ENCODE measurements at places on chromosomes 7 and 10.
A peak's percentile ranks its signal among the peaks of the same experiment; 100 is the strongest.

DNA sequence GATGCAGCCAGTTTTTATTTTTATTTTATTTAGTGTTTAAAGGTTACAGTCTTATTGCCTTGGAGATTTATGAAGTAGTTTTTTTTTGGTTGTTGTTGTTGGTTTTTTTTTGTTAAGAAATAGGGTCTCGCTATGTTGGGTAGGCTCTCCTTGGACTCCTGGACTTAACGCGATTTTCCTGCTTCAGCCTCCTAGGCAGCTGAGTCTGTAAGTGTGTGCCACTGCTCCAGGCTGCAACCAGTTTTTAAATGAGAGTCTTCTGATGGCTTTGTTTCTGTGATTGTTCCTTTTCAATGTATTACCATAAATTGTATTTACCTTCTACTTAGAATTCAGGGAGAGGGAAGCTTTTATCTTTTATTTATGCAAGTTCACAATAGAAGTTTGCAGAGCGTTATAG, 62.8 kb downstream of the BICC1 start:
- DNase-seq, result no peak

DNA sequence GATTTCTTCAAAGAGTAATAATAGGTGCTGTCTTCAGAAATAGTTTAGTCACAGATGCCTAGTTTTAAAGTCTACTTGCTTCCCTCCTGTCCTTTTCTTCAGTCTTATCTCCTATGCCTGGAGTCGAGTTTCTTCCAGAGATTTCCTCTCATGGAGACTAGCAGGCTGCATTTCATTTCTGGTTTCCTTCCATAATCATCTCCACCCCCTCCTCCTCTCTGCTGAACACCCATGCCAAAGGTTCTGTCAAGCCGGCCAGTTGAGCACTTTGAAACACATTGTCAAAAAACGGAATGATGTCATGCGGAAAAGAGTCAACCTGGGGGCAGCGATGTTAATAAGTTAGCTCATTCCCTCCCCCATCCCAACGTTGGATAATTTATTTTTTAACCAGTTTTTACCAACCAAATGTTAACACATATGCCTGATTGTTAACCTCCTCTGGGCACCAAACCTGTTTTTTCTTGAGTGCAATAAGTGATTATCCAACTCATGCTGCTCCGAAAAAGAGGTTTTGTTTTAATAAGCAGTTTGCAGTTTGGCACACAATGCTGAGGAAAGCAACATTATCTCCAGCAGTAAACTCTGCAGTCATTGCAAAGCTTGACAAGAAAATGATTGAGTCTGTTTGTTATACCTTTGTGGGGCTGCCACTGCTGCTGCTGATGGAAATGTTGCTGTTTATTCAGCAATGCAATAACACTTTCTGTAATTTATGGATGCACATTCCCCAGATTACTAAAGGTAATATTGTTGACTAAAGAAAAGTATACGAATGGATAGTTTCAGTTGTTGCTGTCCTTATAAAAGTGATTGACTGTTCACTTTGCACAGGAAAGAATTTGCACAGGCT, 161.6 kb downstream of the LRMDA start:
- DNase-seq, result no peak

DNA sequence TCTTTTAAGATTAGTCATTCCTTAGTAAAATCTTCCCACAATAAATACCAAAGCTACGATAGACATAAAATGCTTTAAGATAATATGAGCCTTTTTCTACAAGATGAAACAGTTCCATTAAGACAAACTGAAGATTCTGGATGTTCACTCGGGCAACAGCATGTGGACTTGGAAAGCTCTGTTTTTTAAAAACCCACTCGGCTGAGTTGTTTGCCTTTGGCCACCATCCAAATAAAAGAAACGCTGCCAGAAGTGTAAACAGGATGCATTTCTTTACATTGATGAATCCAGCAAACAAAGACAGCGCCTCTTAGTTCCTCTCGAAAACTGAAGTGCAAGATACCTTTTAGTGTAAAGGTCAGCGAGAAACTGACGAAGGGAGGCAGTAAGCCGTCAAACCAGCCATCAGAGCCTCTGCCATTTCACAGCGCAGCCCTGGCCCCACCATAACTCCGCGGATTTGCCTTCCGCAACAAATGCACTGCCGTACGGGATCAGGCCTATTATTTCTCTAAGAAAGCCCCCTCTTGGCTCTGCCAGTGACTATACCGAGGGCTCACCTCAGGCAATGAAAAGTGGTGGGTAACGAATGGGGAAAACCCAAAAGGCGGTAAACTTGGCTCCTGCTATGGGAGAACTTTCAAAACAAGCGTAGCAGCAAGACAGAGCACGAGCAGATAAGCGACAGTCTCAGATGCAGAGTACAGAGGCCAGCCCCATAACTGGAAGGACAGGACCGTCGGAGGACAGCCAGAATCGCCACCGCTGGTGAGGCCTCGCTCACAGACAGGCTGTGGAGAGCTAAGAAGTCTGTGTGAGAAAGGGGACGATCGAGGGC, 41.4 kb downstream of the GNA12 start:
- peak; percentile 71 for DNase-seq

DNA sequence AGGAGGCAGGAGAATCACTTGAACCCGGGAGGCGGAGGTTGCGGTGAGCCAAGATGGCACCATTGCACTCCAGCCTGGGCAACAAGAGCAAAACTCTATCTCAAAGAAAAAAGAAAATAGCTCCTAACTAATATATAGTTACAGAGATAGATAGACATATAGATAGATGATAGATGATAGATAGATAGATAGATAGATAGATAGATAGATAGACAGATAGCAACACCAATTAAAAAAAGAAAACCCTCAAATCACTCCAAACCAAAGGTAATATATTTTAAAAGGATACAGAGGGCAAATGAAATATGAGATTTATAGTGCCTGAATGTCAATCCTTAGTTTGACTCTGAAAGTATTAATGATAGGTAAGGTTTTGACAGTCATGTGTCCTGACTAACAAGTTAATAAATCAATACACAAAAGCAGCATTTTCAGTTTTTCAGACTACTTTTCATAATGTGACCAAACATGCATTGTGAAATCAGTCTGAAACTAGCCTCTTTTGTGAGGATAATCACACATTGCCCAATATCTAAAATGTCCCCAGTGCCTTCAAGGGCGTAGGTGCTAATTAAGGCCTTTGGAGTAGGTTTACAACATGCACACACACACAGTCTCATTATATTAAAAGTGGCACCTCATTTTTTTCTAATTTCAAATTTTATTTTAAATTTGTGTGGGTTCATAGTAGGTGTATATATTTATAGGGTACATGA, 61.2 kb downstream of the BPGM start:
- DNase-seq, result no peak

DNA sequence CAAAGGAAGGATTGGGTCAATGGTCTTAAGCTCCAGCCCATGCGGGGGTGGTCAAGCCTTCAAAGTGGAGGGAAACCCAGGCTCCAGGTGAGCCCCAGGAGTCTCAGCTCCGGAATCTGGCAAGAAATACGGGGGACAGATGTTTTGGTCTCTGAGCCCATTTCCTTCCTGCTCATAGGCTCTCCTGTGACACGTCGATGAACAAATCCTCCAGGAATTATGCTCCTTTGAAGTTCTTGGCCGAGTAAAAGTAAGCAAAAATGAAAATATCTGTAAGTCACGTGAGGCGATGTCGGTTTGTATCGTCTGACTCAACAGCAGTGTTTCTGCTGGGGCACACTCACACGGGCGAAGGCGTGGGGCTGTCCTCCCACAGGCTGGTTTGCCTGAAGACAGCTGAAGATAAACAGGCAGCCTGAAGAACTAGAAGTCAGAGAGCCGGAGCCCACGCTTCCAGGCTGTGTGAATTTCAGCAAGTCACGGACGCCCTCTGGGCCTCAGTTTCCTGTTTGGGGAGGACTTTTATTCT, 52.6 kb upstream of the SMNDC1 start:
- no peak for DNase-seq

DNA sequence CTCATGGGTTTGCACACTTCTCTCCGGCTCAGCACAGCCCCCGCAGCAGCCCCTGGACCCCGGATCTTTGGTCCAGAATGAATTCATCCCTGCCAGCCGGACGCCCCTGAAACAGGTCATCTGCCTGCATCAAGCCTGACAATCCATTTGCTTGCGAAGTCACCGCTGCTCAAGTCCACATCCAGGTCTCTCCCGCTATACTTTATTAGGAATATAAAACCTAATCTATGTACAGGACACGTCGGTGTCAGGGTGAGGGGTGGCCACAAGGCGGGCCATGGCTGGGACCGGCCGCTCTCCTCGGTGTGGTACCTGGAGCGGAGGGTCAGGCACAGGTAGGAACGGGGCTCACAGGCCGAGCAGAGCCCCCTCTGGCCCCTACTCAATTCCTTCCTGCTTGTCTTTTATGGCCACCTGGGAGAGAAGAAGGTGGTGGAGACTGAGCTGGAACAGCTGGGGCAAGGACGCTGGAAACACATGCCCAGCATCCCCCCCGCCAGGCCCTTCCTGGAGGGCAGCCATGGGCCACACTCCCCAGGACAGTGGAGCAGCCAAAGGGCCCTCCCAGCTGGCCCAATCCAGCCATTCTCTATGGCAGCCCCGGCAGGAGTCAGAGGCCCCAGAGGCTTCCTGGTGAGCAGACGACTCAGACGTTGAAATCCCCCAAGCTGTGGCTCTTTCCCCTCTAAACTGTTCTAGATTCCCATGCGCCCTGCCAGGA, 5.3 kb downstream of the POLR2J start:
- no peak for DNase-seq

GRCh38 chr10:25704622-25705021, 229.4 kb upstream of the MYO3A start:
- no peak for DNase-seq

DNA sequence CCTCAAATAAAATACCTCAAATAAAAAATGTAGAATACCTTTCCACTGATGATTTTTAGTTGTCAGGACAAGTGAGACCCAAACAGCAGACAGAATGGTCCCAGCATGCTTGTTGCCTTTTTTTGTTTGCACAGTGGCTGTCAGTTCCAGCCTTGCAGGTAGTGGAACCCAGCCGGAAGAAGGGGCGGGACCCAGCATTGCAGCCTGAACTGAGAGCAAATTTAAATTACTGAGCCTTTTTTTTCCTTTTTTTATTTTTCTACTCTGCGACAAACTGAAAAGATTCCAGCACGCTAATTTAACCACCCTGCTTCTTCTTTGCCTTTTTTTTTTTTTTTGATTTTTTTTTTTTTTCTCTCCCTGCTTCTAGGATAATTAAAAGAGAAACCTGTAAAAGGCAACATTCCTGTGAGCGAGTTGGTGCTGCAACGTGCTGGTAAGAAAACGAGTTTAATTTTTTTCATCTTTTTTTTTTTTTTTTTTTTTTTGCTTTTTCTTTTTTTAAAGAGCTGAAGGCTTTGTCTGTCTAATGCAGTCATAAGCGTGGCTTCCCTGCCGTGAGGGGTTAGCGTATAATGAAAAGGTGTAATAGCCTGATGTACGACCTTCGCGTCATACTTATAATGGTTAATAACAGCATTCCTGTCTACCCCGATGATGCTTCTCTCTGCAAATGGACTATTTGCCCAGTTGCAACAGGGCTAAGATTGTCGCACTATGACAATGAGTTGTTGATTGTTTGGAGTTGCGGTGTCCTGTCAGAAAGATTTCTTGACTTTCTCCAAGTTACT, 555.3 kb upstream of the CELF2 start:
- DNase-seq, result no peak

GRCh38 chr10:110209926-110210673, 2.7 kb downstream of the MXI1 start:
- DNase-seq, result peak; percentile 89

DNA sequence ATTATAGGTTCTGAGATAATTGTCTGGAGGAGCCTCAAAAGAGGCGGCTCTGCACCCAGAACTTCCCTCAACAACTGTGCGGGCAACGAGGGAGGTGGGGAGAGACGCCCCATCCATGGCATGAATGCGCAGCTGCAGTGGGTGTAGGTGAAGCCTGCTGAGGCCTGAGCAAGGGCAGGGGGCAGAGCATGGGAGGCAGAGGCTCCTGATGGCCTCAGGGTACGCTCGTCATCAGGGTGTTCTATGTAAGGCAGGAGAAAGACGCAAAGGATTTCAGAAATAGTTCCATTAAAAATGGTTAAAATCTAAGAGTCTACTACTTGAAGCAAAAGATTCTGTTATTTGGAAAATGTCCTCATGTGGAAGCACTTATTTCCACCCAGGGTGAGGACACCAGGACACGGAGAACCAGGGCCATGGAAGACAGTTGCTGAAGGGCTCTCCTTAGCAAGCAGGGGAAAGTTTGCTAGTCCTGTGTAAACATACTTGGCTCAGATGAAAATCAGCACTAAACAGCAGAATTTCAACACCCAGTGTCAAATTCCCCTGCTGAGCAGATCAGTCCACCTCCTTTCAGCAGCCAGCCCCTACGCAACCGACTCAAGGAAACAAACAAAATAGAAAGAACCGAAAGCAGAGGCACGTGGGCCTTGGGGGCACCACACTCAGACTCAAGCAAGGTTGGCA, 18.9 kb downstream of the INSIG1 start:
- DNase-seq, result no peak

- peak; percentile 88 for DNase-seq
Measured at GRCh38 chr7:25851332-25852210, 300.4 kb upstream of the NFE2L3 start.

GRCh38 chr7:4803397-4804241, 28.2 kb downstream of the AP5Z1 start:
- DNase-seq, result no peak

- peak; percentile 50 for DNase-seq
Measured at GRCh38 chr10:46305079-46305818, 18.5 kb downstream of the ANTXRL start.

DNA sequence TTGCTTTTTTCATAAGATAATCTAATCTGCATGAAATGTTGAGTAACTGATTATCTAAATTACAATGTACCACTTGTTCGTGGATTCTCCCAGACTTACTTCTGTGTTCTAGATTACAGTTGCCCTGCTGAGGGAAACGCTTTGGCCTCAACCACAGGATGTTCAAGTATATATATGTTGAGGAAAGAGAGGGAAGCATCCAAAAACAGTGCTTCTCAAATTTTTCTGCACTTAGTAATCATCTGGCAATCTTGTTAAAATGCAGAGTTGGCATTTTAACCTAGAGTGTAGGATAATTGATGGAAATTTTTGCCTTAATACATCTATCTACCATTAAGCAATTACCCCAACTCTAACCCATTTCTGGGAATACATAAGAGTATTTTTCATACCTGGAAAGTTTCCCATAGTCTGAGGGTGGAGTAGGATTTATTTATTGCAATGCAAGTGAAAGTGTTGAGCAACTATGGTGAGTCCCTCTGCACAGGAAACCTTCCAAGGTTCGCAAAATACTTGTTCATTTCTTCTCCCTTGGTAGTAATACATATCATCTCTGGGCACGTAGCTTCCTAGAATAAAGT, 59.6 kb upstream of the C1GALT1 start:
- no peak for DNase-seq

- DNase-seq, result no peak
Measured at GRCh38 chr7:154853727-154854095, 149.2 kb downstream of the PAXIP1 start.

GRCh38 chr7:75818472-75818871, 4.9 kb upstream of the CCL24 start:
- DNase-seq, result no peak

GRCh38 chr10:110274647-110275046, 30.1 kb downstream of the SMNDC1 start:
- DNase-seq, result no peak

DNA sequence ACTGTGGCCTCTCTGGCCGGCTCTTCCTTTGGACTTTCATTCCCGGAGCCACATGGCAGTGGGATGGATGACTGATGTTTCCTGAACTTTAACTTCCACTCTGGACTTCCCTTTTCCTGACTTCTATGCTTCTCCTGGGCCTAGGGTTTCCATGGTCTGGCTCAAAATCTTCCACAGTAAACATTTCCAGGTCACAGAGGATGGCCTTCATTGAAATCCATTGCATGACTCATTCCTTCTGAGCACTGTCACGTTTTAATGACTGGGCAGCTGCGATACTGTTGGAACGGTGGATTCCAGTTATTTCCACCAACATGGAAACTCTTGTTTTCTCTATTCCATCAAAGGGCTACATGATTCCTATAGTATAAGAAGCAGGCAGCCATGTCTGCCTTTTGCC, 24.4 kb upstream of the ZNF273 start:
- DNase-seq, result no peak

Data from coronary artery (tissue), 2 donors.